ENCODE measurements at places on chromosomes 16 and 17.

- DNase-seq, result no peak
Observed at GRCh38 chr17:80649200-80649644, 104.6 kb downstream of the RPTOR start.

- DNase-seq, result no peak
Observed at GRCh38 chr16:31496670-31497069, 11.5 kb downstream of the RUSF1 start.

- no peak for DNase-seq
Observed at GRCh38 chr17:53844491-53845107, 21.9 kb downstream of the KIF2B start.

DNA sequence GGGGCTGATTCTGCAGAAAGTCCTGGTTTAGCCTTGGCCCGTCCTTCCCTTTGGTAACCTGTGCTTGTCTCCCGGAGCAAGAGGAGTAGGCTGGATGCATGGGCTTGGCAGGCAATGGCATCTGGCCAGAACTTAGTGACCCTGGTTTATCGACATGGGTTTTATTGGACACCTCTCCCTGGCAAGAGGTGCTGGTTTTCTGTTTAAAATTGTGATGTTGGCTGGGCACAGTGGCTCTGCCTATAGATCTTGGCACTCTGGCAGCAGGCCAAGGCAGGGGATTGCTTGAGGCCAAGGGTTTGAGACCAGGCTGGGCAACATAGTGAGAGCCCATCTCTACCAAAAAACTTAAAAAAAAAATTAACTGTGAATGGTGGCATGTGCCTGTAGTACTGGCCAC, 31.2 kb downstream of the SLC12A3 start:
- no peak for DNase-seq

DNA sequence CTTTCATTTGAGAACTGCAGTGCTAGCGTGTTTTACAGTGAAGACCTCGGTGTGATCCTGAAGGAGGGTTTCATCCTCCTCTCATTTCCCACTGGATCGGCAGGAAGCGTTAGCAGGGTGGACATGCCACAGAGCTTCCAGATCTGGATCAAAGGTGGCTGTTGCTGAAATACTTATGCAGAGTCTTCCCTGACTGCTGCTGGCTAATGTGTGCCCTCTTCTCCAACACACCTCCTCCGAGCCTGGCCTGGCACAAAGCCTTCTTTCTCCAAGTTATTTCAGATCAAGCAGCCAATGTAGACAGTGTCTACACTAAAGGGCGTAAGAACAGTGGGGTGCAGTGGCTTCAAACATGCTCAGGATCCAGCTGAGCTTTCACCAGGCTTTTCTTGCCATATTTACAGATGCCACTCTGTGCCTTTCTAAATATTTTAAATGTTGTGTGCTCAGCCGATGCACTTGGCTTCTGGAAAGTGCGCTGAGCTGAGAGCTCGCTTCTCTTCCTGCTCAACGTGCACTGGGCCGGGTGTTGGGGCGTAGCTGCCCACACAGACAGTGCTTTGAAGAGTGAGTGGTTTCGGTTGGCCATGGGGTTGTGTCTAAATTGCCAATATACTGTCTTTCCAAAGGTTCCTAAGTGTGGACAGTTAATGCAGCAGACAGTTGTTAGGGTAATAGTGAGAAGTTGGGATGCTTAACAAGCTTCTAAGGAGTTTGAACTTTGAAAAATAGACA, 2.1 kb downstream of the ZNF750 start:
- no peak for DNase-seq

GRCh38 chr17:33266611-33267010, 26.5 kb downstream of the ASIC2 start:
- no peak for DNase-seq

DNA sequence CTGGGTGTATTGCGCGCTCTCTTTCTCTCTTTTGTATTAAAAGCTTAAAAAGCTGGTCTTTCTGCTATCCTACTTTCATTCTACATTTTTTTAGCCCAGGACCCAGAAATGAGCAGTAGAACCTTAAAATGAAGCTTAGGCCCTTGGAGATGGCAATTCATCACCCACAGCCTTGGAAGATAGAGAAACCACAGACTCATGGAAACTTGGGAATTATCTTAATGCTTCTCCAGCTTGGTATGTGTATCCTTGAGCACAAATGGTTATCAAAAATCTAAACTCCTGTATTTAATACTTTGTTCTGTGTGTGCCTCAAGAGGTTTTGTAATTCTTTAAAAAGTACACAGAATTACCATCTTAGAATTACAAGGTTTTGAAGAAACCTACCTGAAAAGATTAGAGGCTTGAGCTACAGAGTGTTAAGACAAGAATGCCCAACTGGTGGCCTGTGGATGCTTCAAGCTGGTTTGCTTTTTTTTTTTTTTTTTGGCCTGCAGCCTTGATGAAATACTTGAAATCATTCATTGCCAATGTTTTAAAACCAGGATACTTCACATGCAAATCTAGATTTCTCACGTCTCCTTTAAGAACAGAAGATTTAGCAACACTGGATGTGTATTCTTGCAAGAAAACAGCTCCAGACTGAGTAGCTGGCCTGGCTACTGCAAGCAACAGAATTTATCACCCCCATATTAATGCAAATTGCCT, 105.0 kb downstream of the XYLT1 start:
- no peak for DNase-seq

GRCh38 chr17:12021623-12022140, 1.0 kb downstream of the MAP2K4 start:
- DNase-seq, result no peak

DNA sequence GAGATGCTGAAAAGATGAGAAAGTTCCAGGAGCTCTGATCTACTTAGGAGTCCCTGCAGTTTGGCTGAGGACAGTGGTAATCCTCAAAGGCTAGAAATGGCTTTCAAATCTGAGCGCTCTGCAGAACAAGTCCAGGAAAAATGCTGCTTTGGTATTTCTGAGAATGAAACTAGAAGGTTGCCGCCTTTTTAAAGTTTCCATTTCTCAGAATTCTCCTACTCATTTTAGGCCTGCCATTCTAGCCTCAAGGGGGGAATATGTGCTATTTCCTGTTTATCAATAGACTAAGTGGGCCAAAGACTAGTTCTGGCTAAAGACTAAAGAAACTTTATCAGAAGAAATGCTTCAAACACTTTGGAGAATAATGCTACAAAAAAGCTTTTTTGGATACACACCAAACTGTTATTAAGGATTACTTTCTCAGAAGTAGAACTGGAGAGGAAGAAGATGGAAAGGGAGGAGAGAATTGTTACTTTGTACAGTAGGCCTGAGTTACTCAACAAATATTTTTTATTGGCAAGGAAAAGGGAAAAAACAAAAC, at the start of gene SLFN12L:
SLFN12L (minus strand) TSS at position 78 of the 541 bp plus-strand sequence. CDS start 15,314 bp downstream, outside the sequence.
- DNase-seq, result peak; percentile 22

DNA sequence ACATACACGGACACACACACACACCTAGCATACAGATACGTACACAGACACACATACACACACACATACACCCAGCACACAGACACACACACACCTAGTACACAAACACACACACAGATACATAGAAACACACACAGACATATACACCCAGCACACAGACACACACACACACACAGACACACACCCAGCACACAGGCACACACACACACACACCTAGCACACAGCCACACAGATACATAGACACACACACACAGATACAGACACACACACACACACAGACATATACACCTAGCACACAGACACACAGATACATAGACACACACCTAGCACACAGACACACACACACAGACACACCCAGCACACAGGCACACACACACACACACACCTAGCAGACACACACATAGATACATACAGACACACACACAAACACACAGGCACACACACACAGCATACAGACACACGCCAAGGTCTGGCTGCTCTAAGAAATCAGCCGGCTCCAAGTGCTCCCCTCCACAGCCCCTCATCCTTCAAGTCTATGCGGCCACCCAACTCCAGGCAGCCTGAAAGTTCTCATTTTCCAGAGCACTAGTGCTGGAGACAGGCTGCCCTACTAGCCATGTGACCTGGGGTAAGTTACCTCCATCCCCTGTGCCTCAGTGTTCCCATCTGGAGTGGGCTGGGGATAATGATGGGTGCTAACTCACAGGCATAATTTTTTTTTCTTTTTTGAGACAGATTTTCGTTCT, 13.2 kb downstream of the NR1D1 start:
- DNase-seq, result no peak

DNA sequence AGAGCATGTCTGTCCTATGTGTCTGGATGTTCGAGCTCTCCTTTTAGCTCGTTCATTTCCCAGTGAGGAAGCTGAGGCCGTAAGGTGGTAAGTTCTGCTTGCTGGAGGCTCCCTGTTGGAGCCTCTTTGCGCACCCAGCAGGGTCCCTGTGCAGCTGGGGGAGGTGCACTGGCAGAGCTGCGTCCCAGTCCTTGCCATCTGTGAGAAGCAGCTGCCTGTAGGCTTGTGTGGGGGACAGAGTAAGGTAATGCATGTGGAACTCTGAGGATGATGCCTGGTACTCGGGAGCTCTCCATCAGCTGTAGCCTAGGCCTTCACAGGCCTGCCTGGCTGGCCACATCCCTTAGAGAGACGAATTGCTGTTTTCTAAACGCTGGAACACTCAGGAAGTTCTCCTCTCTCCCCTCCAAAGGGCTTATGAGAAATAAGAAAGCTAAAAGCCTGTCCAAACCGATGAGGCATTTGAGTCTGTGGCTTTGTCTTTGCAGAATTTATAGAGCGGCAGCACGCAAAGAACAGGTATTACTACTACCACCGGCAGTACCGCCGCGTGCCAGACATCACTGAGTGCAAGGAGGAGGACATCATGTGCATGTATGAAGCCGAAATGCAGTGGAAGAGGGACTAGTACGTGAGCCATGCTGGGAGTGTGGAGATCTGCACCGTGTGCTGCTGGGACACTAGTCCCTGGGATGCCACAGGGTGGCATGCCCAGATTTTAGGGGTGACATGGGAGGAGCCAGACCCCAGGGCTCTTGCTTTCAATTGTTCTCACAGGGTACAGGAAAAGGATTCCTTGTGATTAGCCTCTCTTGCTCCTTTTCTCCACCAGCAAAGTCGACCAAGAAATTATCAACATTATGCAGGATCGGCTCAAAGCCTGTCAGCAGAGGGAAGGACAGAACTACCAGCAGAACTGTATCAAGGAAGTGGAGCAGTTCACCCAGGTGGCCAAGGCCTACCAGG, 1.6 kb downstream of the NDUFB10 start:
- no peak for DNase-seq

DNA sequence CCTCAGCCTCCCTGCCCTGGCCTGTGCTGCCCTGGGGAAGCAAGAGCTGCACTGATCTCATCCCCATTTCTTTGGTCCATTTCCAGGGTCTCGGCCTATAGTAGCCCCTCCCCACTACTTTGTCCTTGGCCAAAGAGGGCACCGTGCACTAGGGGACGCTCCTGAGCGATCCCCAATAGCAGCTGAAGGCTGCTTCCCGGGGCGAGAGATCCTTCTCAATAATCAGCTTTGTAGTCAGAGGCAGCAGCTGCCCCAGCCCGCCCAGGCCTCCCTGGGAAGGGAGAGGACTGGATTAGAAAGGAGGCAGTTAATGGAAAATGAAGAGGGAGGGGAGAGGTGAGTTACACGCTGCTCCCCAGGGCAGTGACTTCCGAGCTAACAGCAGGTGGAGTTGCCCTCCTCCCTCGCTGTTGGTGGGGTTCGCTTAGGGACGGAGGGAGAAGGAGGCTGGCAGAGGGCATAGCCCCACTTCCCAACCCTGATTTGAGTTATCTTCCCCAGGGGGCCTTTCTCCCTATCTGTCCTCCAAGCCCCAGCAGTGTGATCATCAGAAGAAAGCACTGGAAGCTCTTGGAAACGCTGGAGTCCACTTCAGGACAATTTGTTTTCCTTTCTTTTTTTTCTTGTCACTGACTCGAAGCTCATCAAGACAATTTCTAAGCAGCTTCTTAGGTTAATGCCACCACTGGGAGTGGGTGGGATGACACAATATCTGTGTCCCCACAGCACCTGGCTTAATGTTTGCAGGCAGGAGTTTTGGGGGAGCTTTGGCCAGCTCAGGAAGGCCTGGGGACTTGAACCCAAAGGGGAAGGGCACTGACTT, 2.6 kb downstream of the MXRA7 start:
- DNase-seq, result no peak

GRCh38 chr17:44353672-44354331, 8.7 kb downstream of the GRN start:
- peak; percentile 75 for DNase-seq

GRCh38 chr17:39667945-39668924, at the start of gene PNMT:
Gene PNMT, plus strand, starts transcription at chr17:39668453. Its CDS starts 23 bp downstream, at chr17:39668476.
- peak; percentile 89 for DNase-seq

DNA sequence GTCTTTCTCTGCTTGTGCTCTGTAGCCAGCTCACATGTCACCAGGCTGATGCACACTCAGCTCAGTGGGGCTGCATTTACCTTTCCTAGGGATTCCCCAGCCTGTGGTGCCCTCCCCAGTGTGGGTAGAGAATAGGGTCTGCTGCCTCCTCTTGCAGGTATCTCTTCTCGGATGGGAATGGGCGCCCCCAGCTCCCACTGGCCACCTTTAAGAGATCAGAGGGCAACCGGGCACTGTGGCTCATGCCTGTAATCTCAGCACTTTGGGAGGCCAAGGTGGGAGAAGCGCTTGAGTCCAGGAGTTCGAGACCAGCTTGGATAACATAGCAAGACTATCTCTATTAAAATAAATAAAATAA, 3.3 kb downstream of the XYLT2 start:
- DNase-seq, result no peak

DNA sequence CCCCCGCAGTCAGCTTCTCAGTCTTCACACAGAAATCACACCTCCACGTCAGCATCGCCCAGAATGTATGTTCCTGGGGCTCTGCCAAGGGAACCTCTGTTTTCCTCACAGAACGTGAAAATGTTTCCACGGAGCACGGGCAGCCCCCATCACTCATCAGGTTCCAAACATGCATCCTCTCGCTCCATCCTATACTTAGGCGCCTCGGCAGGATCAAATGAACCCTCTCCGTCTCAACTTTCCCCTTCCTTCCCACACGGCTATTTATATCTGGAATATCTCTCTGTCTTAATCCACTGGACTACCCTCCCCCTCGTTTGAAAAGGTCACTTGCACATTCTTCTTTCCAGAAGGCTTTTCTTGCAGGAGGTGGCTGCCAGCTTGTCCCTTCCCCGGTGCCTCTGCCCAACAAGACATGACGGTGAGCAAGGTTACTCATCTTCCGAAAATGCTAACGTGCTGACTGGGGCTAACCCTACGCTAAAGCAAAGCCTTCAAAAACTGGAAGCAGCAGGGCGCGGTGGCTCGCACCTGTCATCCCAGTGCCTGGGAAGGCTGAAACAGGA, 21.6 kb downstream of the NXN start:
- no peak for DNase-seq
